CD8-positive, alpha-beta memory T cell (primary cell): ENCODE measurements at places on chromosomes 3 and 15. TPM values are rescaled to one million over a fixed set of nuclear protein-coding genes. Genes with fewer than 3 reads are reported as not detected.

The ATP13A4 gene
- total RNA-seq = 2.6 TPM

The FOXB1 gene
- total RNA-seq = 0.37 TPM

The SLC12A1 gene
- not detected for total RNA-seq

The PPP4R2 gene
- 115 TPM for total RNA-seq

The SYNM gene
- 2.3 TPM for total RNA-seq

The PLA2G4E gene
- not detected for total RNA-seq

DNA sequence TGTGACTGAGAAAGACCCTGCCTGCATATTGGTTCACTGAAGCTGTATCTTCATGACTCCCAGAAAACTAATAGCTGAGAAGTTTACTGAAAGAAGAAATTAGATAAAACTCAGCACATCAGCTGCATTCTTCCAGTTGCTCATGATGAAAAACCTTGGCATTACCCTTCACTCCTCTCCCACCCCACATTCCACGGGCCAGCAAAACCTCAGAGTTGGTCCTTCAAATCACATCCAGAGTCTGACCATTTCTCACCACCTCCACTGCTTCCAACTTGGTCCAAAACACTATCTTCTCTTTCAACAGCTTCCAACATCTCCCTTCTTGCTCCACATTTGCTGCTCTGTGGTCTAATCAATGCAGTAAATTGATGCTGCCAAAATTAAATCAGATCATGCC is 97.1 kb downstream of the CD47 start:
- DNase-seq = no peak
- peaks cover 2% of the 10 kb centered on the region for H3K4me1 ChIP-seq
- H3K4me3 ChIP-seq = no peak overlapping the region
- H3K27ac ChIP-seq = no peak overlapping the region
- H3K36me3 ChIP-seq = no peaks in the 10 kb centered on the region

DNA sequence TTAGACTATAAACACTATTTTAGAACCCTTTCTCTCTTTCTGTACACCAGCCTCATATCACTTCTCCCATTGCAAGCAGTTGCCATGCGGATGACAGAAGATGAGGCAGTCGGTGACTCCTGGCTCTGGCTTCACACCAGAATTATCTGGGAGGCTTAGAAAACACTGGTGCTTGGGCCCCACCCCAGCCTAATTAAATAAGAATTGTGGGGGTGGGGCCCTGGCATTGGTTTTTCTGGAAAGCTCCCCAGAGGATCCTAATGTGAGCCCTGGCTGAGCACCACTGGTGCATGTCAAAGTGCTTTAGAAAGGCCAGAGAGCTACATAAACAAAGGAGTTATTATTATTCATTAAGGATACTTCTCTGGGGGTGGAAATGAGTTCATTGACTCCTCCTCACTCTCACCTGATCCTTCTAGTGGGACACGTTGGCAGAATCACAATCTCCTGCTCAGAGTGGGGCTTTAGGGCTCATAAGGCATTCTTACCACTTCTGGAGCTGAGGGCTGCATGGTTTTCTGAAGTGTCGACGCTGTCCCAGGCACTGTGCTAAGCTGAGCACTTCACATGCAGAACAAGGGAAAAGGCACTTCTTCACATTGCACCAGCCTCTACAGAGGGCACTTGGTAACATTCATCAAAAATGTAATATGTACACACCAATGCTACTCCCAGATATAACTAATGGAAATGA is 188.5 kb upstream of the TLE3 start:
- no peak overlapping the region for H3K27ac ChIP-seq
- no peaks in the 10 kb centered on the region for H3K27me3 ChIP-seq
- no peaks in the 10 kb centered on the region for H3K36me3 ChIP-seq
- DNase-seq = no peak
- no peaks in the 10 kb centered on the region for H3K4me1 ChIP-seq

GRCh38 chr15:39720621-39721611 is 61.7 kb downstream of the FSIP1 start:
- no peak overlapping the region for H3K27ac ChIP-seq
- H3K4me3 ChIP-seq = no peak overlapping the region
- H3K4me1 ChIP-seq = no peaks in the 10 kb centered on the region
- DNase-seq = no peak
- H3K36me3 ChIP-seq = no peaks in the 10 kb centered on the region

DNA sequence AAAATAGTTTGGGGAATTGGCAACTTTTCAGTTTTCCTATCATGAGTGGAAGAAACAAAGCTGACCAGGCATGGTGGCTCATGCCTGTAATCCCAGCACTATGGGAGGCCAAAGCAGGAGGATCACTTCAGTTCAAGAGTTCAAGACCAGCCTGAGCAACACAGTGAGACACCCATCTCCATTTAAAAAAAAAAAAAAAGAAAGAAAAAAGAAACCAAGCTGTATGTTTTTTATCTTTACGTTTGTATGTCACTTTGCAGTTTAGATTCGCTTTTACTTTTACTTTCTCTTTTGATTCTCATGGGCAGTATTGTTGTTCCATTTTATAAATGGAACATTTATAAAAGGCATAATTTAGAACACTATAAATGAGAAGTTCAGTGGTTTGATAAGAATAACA is 31.2 kb upstream of the TNIK start:
- peaks cover 48% of the 10 kb centered on the region for H3K4me1 ChIP-seq
- peak overlapping the region; percentile 29 for H3K4me3 ChIP-seq
- H3K36me3 ChIP-seq = no peaks in the 10 kb centered on the region
- no peak overlapping the region for H3K27ac ChIP-seq
- DNase-seq = no peak
- H3K27me3 ChIP-seq = no peaks in the 10 kb centered on the region

- no peak overlapping the region for H3K27ac ChIP-seq
- no peak for DNase-seq
- H3K27me3 ChIP-seq = no peaks in the 10 kb centered on the region
- no peaks in the 10 kb centered on the region for H3K4me1 ChIP-seq
- H3K4me3 ChIP-seq = no peak overlapping the region
- H3K36me3 ChIP-seq = no peaks in the 10 kb centered on the region
Measured at GRCh38 chr15:74470631-74471395, 9.9 kb upstream of the UBL7 start.

- no peak for DNase-seq
- H3K36me3 ChIP-seq = no peaks in the 10 kb centered on the region
- H3K4me3 ChIP-seq = no peak overlapping the region
Measured at GRCh38 chr3:115986555-115987207, 363.4 kb downstream of the GAP43 start.
